Activated T-cell treated with anti-CD3 and anti-CD28 coated beads for 24 hours (primary cell): ENCODE measurements at places on chromosomes 7 and 10.

DNA sequence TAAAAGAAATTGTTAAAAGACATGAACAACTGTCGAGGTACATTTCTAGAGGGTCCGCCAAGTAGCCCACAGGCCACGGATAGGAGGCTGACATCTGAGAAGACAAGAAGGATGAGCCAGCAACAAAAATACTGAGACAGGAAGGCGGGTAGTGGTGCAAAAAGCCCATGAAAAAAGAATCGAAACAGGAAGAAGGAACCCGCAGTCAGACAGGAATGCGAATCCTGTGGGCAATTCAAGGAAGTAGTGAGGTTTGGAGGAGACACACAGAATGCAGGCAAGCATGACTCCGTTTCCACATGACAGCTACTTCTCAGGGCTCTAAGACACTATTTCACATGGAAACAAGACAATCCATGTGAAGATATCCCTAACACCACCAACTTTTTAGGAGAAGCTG is 125.2 kb downstream of the DOCK4 start:
- DNase-seq: no peak

GRCh38 chr10:78437407-78437768 is 403.7 kb downstream of the RPS24 start:
- DNase-seq: no peak

GRCh38 chr10:111934931-111935330 is 248.6 kb downstream of the GPAM start:
- DNase-seq: no peak

- no peak for DNase-seq
Observed at GRCh38 chr7:18667466-18667865, 171.9 kb downstream of the HDAC9 start.

DNA sequence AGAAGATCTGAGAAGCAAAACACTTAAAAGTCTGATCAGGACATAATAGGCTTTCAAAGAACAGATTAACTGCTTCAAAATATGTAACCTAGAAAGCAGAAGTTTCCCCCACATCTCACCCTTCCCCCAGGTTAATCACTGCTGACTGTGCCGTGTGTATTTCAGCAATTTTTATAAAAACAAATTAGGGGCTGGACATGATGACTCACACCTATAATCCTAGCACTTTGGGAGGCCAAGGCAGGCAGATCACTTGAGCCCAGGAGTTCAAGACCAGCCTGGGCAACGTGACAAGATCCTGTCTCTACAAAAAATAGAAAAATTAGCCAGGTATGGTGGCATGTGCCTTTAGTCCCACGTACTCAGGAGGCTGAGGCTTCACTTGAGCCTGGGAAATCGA is 67.6 kb upstream of the GATA3 start:
- no peak for DNase-seq

GRCh38 chr10:15476337-15476736 is 105.2 kb upstream of the FAM171A1 start:
- no peak for DNase-seq

GRCh38 chr10:102300278-102300843 is 55.0 kb downstream of the GBF1 start:
- no peak for DNase-seq

DNA sequence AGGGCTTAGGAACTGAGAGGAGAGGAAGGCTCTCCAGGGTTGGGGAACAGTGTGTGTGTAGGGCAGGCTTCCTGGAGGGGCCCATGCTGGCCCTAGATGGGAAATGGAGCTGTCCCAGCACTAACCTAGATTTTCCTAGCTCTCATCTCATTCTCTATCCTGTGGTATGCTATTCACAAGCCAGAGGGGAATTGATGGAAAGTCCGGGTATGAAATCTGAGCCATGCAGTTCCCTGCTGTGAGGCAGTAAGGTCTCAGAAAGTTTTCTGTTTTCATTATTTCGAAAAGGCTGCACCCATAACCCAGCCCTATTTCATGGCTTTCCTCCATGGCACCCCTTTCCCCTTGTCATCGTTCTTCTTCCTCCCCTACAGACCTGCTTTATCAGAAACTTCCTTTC is 220.3 kb downstream of the RPS24 start:
- DNase-seq: no peak

DNA sequence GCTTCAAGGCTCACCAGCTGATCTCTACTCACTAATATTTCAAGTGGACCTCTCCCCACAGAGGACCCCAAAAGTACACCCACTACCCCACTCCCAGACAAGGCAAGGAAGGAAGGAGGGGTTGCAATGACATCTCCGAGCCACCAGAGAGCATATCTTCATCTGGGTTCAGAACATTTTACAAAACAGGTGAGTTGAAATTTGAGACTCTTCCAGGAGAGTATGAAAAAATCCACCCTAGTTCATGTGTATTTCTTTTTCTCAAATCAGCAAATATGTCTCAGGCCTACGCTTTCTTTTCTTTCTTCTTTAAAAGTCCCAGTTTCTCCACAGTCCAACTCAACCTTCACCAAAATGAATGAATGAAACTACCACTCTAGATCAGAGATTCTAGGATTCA is 61.9 kb downstream of the SGMS1 start:
- DNase-seq: no peak

DNA sequence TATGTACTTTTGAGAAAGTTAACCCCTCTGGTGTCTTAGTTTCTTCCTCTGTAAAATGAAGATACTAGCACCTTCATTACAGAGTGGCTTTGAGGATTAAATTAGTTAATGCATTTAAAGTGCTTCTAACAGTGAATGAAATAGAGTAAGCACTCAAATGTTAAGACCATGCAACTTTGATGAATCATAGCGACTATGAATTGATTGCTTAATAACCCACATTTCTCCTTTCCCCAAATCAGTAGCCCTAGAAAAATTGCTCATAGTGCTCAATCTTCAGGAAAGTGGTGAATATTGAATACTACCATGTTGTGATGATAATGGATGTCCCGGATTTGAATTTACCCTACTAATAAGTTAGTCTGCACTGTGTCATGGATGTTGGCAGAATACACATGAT is 48.1 kb downstream of the CD36 start:
- no peak for DNase-seq

- no peak for DNase-seq
Observed at GRCh38 chr10:48951707-48952106, 12.1 kb upstream of the LRRC18 start.

- no peak for DNase-seq
Observed at GRCh38 chr7:157768198-157768597, 431.4 kb downstream of the DNAJB6 start.

- no peak for DNase-seq
Observed at GRCh38 chr7:91847876-91848588, 32.5 kb downstream of the MTERF1 start.

DNA sequence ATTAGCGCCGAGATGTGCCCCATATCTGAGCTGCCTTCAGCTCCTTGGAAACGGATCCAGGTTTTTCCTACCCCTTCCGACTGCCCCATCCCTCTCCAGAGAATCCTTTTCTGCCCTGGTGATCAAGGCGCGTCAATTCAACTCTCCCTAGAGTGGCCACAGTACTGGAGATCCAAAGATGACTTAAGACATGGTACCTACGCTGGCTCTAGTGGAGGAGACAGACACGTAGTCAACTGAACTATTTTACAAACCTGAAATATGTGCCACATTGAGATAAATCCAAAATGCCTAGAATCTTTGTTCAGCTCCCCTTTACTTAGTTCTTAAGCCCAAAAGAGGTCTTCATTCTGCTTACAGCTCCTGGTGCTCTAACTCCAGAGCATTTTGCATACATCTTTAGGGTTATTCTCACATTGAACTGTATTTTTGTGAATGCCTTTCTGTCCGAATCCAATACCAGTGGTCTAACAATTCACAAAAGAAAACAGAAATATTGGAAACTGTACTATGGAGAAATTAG is 444 bp upstream of the TNPO3 start:
- DNase-seq: no peak

DNA sequence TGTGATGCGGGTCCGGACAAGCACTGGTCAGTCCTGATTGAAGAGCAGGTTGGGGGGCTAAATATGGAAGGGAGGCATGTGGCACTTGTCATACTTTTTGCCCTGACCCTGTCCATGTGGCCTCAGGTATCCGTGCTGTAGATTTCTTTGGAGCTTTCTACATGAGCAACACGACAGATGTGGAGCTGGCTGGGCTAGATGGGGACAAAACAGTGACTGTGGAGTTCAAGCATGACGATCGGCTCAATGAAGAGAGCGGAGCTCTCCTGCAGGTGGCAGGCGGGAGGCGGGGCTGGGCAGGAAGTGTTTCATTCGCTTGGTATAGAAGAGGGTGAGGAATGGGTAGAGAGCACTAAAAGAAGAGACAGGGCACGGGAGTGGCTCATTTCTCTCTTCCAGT is 13.0 kb upstream of the CHCHD1 start:
- DNase-seq: no peak

DNA sequence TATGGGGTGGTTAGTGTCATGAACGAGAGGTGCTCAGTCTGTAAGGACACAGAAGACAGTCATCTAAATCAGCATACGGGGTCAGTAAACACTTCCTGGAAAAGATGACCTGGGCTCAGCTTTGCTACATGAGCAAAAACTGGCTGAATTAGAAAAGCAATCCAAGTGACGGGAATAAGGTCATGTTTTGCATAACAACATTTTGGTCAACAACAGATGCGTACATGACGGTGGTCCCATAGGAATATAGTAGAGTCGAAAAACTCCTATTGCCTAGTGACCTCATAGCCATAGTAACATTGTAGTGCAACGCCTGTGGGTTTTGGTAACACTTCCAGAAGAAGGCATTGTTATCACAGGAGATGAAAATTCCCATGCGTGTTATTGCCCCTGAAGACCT is 92.9 kb downstream of the CTNNA3 start:
- no peak for DNase-seq

GRCh38 chr7:76372984-76373833 is 14.4 kb upstream of the YWHAG start:
- DNase-seq: no peak

DNA sequence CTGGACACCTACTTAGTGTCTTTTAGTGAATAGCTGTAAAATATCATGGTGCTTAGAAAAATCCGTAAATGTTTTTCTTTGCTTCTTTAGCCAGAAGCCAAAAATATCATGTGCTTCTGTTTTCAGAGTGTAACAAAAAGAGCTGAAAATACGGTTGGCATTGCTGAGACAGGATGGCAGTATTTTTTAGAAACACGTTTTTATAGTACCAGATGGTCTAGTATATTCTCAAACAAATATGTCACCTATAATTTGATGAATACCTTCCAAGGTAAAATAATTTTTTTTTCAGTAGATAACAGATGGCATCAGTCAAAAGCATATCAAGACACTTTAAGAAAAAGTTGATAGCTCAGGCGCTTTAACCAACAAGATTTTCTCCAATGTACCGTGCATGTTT is 326.6 kb downstream of the PHF14 start:
- DNase-seq: no peak

DNA sequence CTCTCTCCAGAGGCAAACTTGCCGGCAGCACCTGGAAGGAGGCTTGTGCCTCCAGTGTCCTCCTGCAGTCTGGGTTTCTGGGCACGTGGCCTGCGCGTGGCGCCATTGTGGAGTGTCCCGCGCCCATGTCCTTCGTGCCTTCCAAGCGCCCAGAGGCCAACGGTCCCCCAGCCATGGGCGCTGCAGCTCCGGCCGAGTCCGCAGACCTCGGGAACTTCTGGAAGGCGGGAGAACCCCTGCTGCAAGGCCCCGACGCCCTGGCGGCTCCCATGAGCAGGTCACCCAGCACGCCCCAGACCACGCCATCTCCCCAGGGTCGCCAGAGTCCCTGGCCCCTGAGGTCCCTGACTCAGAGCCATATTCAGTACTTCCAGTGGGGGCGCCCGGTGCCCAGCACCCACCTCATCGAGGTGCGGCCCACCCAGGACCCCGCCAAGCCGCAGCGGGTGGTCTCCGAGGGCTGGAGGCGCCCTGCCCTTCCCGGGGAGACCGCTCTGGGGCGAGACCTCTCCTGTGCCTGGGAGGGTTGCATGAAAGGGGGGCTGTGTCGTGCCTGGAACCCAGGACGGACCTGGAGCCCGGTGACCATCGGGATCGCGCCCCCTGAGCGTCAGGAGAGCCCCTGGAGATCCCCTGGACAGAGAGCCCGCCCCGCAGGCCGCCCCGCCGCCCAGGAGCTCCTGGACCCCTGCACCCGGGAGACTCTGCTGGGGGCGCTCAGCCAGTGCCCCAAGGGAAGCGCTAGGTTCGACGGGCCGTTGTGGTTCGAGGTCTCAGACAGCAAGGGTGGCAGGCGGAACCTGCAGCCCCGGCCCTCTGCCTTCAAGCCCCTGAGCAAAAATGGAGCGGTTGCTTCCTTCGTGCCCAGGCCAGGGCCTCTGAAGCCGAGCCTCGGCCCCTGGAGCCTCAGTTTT is at the start of gene POM121L12:
Gene POM121L12, plus strand, starts transcription at position 135 of the 914 bp plus-strand sequence. Its CDS starts 39 bp downstream, at position 174.
- DNase-seq: no peak

DNA sequence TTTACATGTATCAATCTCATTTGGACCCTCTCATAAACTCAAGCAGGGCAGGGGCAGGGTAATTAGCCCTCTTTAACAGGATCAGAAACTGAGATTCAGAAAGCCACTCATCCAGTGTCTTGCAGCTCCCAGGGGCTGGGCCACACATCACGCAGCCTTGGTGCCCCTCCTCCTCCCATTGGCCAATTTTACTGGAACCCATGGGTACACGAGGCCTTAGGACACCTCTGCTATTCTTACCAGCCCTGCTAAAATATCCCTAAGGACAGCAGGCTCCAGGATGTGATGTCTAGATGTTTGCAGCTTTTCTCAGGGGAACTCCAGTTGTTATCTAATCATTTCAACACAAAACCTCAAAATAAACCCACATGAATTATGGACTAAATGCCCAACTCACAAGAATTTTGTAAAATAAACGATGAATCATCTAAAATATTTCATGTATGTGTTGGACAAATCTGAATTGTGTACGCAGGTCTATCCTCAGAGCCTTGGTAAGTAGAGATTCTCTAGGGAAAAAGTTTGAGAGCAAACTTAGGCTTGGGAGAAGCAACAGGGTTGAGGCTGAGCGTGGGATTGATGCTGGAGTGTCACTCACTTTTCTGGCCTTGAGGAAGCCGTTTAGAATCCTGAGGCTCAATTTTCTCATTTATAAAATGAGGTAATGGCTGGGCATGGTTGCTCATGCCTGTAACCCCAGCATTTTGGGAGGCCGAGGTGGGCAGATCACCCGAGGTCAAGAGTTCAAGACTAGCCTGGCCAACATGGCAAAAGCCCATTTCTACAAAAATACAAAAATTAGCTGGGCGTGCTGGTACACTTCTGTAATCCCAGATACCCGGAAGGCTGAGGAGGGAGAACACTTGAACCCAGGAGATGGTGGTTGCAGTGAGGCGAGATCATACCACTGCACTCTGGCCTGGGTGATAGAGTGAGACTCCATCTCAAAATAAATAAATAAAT is 69.7 kb upstream of the TNS3 start:
- DNase-seq: no peak

GRCh38 chr10:80964955-80965614 is 427.4 kb downstream of the SH2D4B start:
- no peak for DNase-seq
